ENCODE measurements at places on chromosomes 4 and X.

DNA sequence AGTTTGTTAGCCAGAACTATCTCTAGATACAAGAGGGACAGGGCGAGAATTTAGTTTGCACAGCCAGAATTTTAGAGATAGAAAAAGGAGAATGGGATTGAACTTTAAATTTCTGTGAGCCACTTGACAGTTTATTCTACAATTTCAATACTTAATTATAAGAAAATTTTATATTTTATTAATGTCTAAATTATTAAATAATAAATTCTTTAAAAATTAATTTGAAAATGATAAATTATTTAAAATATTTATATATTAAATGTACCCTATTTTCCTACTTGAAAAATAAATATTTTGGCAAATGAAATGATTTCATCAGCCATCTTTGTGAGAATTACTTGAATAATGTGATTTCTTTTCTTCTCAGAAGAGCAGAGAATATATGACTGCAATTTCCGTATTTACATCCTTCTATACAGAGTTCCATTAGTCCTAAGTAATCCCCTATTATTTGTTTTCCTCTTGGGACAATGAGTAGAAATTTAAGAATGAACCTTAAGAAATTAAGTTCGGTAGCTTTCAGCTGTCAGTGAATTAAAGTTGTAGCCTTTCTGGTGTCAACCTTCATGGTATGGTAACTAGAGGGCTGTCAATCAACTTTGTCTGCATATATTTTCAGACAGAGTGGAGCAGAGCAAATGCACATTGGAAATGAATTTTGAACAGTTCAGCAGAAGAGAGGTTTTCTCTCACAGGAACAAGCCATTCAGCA lies 763.9 kb downstream of the PCDH18 start:
- DNase-seq = no peak

GRCh38 chr4:166174717-166175490 lies 301.9 kb downstream of the TLL1 start:
- no peak for DNase-seq

DNA sequence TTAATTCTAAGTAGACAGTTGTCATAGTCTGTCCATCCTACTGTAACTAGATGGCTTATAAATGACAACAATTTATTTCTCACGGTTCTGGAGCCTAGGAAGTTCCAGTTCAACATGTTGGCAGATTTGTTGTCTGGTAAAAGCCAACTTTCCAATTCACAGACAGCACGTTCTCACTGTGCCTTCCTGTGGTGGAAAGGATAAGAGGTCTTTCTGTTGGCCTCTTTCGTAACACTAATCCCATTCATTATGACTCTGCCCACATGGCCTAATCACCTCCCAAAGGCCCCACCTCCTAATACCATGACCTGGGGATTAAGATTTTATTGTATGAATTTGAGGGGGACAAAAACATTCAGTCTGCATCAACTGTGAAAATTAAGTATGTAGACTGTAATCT lies 83.2 kb downstream of the GALNTL6 start:
- DNase-seq = no peak

GRCh38 chr4:16140879-16141249 lies 57.0 kb upstream of the PROM1 start:
- no peak for DNase-seq

- no peak for DNase-seq
These were observed 51.7 kb downstream of the TMEM154 start for GRCh38 chr4:152628128-152628527.

DNA sequence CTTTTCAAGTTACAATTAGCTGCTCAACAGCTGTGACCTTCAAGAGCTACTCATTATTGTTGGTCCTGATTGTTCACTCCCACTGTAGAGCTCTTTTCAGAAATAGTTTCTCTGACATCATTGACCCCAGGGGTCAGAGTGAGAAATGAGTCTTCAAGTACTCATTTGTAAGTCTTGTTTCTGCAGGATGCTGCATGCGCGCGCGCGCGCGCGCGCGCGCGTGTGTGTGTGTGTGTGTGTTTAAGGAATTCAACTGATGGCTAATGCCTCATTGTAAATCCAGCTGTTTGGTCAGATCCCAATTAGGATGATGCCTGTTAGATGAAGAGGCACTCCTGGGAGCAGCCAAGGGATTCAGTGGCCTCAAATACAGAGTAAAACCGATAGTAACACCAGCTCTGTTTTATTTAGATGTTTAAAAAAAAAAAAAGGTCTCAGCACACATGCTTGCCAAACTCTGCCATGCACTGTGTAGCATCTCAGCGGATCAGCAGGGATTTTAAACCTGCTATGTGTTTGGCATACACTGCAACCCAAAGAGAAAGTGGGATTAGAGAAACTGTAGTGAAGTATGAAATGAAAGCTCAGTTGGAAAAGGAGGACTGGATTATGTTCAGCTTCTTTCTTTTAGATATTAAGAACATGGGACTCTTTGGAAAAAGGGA lies 332.3 kb downstream of the ADGRL3 start:
- DNase-seq = no peak

- no peak for DNase-seq
These were observed 185.7 kb upstream of the TBL1X start for GRCh38 chrX:9279234-9279544.

- no peak for DNase-seq
These were observed 184.7 kb downstream of the ARHGAP6 start for GRCh38 chrX:11481035-11481434.
